Activated T-helper 1 cell treated with anti-CD3 and anti-CD28 coated beads, Interleukin-2, amount 50 U/mL, for 16 hours (primary cell): ENCODE measurements at places on chromosomes 4 and X.

- no peak for DNase-seq
Observed at GRCh38 chrX:152024710-152025109, 50.2 kb upstream of the GABRE start.

DNA sequence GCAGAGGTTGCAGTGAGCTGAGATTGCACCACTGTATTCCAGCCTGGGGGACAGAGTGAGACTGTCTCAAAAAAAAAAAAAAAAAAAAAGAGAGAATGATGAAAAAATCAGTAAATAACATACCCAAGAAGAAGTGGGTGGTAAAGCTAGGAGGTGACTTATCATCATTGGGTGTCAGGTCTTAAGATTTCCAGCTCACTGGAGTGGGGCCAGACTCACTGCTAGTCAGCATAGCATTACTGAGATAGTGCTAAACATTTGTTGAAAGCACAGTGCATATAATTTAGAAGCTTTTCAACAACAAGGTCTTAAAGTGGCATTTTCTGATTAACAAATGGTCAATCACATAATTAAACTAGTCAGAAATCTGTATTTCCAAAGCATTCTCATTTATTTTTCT, 221.8 kb upstream of the GYPA start:
- DNase-seq = no peak

DNA sequence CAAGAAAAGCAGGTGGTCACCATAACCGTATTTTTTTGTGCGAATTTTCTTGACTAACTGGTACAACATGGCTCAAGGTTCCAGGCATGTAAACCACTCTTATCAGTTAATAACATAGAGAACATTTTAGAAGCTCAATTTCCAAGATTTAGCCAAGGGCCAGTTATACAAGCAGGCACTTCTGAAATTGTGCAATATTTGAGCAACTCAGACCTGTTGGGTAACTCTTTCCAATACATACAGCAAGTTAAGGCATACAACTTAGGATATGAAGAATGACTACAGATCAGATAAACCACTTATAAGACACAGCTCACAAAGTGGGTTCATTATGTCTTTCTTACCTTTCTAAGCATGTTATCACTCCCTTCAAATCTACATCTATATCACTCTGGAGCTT, 43.9 kb downstream of the ZNF280C start:
- no peak for DNase-seq

DNA sequence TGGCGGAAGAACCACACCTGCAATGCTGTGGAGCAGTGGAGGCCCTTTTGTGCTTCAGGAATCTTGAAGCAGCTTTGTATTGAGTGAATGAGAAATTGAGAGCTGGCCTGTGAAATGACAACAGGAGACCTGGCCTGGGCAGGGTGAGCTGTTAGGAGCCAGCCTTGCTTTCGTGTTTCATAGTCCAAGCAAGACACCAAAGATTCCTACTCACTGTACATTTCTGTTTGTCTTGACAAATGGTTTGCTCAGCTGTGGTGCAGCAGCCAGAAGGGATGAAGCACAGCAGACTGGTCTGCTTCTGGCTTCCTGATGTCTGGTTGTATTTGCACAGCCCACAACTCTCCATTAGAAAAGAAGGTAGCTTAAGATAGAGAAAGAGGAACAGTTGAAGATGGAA, 96.5 kb downstream of the GATB start:
- DNase-seq = no peak

DNA sequence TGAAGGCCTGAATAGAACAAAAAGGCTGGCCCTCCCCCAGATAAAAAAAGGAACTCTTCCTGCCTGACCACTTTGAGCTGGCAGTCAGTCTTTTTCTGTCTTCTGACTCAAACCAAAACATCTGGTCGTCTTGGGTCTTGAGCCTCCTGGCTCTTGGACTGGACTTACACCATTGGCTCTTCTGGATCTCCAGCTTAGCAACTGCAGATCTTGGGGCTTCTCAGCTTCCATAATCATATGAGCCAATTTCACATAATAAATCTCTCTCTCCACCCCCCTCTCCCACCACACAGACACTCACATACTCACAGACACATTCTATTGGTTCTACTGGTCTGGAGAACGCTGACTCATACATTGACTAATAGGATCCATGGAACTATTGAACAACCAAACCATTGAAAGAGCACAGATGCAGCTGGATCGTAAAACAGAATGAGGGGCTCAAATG, 15.6 kb upstream of the CWH43 start:
- no peak for DNase-seq

DNA sequence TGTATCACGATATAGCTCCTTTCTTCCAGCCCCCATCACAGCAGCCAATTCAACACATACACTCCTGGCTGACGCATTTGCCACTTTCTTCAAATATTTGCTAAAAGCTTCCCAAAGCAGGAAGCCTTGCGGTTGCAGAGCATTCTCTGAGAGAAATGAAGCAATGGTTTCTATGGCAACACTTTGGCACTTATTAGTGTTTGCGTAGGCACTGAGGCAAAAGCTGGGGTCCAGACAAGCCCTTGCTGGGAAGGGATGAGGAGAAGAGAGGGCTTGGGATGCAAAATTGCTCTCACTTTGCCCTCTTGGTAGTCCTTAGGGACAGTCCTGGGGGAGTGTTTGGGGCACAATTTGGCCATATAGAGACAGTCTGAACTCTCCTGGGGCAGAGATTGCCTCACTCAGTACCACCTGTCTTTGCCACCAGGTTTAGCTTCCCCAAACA, 55.0 kb upstream of the PAK3 start:
- no peak for DNase-seq

DNA sequence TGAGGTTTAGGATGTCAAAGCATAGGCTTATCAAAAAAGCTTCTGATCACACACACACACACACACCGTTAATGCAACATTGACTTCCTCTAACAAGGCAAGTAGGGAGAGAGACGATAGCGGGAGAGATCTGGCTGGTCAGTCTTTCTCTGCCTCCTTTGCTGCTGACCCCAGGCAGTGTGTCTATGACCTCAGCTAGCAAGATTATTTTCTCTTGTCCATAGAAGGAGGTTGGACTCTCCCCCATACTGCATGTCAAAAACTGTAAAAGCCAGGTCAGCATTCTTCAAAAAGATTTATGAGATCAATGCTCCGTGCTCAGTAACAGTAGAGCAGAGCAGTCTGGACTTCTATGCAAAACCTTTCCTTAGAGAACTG, 63.5 kb upstream of the PGM2 start:
- no peak for DNase-seq

DNA sequence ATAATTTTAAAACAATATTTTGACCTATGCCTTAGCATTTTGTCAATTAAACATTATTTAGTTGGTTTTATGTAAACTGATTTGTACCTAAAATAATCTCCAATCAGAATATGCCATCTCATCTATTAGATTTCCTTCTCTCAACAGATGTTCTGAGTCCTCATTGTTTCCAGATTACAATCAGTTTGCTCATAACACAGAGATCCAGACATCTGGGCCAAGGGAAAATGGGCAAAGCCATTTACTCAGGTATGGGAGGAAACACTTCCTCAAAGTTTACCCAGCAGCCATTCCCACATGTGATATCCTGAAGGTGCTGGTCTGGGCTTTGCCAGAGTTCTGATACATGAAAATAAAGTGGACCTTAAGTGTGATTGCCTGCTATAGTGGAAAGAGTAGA, 217.9 kb upstream of the GPC4 start:
- no peak for DNase-seq

GRCh38 chr4:10416441-10416840, 40.8 kb downstream of the ZNF518B start:
- no peak for DNase-seq

DNA sequence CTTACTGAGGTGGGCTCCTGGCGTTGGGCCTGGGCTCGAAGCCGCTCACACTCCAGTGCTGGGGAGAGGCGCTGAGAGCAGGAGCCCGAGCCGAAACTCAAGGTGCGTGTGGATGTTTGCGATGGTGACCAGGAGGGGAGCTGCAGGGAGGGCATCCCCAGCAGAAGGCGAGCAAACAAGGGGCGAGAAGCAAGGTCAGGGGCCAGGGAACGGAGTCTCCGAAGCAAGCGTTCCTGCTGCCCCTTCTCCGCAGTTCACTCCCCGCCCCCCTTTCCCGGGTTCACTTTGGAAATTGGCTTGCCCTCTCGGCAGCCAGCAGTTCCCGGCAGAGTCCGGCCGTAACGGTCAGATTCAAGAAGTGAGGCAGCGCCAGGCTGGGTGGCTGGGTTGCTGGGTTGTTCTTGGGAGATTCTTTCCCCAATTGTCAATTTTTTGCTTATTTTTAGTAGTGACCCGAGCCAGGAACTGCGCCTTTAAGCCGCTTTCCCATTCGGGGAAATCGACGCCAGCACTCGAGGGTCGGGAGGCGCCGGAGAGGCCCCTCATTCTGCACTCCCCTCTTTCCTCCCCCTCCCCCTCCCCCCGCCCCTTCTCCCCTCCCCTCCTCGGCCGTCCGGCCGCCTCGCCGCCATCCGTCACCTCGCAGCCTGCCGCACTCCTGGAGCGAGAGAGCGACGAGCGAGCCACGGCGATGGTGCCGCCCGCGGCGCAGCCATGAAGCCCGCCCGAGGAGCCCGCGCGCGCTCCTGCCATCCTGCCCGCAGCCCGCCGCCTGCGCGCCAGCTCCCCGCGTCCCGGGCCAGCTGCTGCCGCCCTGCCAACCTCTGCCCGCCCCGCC, at the start of gene FRMPD3:
Gene FRMPD3 (plus strand): TSS at position 655 of the 838 bp plus-strand sequence. CDS start 76,937 bp downstream, outside the sequence.
- no peak for DNase-seq

DNA sequence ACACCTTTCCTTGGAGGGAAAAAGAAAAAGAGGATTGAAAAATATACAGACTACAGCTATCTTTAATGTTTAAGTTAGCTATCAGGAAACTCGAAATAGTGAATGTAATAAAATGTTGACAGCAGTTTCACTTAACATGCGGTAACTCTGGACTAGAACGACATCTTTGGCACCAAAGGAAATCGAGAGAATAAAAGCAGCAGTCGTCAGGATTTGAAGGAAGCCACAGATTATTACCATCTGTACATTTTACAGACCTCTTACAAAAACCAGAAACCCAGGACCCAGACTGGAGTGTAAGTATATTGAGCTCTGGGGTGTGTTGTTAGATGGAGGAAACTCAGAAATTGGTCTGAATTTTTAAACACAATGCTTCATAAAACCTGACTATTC, 51.6 kb upstream of the STOX2 start:
- DNase-seq = no peak

DNA sequence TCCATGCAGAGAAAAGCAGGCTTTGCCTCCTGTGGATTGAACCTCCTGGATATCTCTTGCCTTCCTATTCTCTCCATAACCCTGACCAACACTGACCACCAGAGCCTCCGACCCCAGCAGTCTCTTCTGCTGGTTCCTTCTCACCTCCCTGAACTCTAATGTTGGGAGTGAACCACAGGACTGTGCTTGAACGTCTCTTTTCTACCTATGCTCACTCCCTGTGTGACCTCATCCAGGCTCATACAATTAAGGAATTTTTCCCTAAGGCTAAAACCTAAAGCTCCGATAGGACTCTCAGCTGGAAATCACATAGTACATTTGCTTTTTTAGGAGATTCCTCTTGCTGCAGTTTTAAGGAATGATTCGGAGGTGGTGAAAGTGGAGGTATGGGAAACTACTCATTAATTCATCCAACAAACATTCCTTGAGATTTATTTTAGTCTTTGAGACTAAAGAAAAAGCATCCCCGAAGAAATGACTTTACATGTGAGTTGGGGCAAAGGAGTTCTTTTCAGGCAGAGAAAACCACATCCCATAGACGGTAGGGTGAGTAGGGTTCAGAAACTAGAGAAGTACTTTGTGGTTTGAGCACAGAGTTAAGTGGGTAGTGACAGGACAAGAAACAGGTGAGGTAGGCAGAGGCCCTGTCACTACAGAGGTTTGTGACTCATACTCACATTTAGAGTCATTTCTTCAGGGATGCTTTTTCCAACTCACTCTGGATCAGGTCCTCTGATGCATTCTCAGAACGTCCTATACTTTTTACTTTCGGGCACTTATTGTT, 30.8 kb downstream of the NDNF start:
- no peak for DNase-seq

GRCh38 chr4:120921456-120922380, 808 bp downstream of the PRDM5 start:
- DNase-seq = no peak

GRCh38 chrX:130857207-130857606, 45.8 kb downstream of the ENOX2 start:
- DNase-seq = no peak

DNA sequence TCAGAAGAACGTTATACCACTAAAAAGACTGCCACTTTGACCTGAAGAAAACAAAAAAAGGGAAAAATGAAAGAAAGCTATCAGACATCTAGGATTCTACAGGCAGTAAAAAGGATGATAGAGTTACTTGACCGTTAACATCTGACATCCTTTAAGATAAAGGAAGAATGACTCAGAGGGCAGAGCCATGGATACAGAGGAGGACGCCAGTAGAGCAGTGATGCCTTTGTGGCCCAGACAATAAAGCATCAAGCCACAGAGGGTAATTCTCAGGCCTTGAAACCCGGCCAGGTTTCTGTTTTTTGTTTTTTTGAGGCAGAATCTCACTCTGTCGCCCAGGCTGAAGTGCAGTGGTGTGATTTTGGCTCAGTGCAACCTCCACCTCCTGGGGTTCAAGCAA, 9.5 kb upstream of the BEX1 start:
- DNase-seq = no peak

GRCh38 chrX:131792789-131793462, 230.2 kb upstream of the STK26 start:
- DNase-seq = no peak

- DNase-seq = no peak
Observed at GRCh38 chr4:126470862-126471261, 1156.1 kb downstream of the FAT4 start.

- DNase-seq = no peak
Observed at GRCh38 chrX:105738162-105738561, 84.2 kb upstream of the NRK start.

- DNase-seq = no peak
Observed at GRCh38 chr4:38313999-38314561, 349.9 kb upstream of the KLF3 start.

GRCh38 chrX:114390251-114390796, 193.6 kb upstream of the HTR2C start:
- no peak for DNase-seq

GRCh38 chr4:15958562-15958961, 4.4 kb downstream of the FGFBP2 start:
- no peak for DNase-seq

DNA sequence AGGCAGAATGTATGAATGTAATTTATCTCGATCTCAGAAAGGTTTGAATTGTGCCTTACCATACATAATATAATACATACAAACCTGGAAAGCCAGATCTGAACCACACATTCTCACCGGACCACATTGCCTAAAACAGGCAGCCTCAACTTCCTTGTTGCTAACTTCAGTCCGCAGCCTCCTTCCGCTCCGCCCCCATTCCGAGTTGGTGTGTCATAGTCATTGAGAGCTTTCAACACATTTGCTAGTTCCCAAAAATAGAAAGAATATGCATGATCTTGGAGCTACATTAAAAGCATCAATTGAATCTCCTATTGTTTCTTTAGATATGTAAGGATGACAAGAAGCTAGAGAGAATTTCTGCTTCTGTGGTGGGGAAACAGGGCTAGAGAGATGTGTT, 127.2 kb downstream of the ARHGEF9 start:
- DNase-seq = no peak
